ENCODE measurements at places on chromosomes 6 and 20.

DNA sequence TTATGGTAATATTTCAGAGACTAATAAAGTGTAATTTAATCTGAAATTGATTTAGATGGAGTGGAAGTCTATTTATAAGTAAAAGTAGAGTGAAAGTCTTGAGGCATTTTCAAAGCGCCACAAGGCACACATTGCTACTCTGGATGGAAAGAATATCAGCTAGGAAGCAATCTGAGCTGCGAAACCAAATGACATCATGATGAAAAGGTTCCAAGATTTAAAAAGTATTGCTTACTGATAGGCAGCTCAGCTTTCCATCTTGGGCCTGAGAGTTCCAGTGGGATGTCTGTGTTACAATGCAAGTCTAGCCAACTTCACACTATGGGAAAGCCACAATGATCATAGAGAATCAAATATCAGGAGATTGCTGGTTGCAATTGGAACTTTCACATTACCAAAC is 126.9 kb upstream of the VGLL2 start:
- no peak for DNase-seq

GRCh38 chr6:29602564-29603361 is 17.8 kb downstream of the OR2H2 start:
- peak; percentile 23 for DNase-seq

DNA sequence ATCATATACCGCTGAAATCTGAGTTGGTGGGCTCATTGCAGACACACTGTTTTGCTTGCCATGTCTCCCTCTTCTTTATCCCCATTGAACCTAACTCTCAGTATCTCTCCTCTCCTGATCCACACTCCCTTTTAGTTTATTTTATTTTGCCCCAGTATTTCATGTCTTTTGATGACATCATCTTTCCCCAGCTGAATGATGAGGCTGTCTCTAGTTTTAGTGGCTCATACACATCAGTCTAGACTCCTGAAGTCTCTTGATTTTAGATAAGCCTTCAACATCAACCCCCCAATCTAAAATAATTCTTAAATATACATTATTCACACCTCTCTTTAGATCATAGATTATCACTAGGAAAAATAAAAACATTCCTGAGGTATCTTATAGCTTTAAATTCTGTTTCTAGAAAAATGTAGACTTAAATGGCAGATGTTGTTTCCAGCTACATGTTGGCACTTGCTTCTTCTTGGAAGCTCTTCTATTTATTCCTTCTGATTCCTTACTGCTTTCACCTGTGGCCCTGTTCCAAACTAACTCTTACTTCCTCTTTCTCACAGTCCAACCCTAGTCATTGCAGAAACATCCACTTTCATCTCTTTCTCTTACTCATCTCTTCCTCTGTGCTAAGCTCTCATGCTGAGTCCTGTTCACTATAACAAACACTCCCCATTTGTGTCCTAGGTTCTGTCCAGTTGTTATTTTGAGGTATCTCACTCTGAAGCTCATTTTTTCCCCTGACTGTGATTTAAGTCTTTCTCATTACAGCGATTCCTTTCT is 191.9 kb upstream of the SLC35B3 start:
- DNase-seq, result no peak

DNA sequence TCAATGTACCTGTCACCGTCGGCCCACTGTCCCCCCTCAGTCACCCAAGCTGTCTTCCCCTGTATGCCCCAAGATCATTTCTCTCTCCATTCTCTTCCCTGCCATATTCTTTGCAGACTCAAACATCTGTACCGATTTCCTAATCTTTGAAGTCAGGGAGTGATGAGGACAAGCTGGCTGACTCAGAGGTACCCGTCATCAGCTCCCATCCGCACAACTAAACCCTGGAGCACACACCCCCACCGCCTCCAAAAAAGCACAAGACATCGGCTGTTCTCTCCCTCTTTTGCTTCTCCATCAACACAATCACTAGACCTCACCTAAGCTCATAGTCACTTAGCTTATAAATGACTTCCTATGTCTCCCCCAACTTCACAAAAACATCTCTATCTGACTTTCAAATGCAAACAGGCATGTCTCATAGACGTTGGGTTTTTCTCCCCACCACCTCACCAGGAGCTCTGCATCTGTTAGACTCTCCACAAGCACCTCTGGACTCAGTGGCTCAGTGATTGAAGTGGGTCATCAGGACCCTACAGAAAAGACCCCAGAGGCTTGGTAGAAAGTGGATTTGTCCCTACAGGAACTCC is 11.5 kb upstream of the NFATC2 start:
- no peak for DNase-seq

GRCh38 chr20:45588800-45589199 is 9.7 kb upstream of the WFDC8 start:
- peak; percentile 15 for DNase-seq

DNA sequence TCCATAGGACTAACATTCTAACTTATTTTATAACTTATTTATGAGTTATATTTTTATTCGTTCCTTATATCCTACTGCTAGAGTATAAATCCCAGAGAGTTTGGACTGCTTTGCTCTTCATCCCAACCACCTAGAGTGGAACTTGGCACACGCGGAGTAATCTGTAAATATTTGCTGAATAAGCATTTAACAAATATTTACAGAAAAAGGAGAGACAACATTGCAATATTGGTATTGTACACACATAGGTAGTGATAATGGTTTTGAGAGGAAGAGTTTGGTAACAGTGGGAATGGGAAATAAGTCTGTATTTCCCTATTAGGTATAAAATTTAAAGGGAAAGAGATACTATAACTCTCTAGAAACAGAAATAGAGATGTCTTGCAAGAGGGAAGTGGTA is 634.8 kb upstream of the CITED2 start:
- no peak for DNase-seq

DNA sequence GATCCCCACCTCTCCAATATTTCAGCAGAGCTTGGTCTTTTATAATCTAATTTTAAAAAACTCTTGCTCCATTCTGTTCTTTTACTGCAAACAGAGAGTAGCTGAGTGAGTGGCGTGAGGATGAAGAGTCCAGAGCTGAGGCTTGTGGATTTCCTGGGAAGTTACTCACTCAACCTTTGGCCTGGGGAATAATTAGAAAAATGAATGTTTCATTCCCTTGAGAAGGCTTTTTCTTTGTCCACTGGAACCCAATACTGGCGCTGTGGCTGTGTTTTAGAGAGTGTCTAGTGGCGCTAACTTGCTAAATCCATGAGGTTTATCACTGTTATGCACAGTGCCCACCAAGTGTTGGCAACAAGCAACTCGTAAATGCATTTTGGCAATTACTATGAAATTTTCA is 251.5 kb downstream of the HIVEP2 start:
- DNase-seq, result no peak

- DNase-seq, result no peak
Observed at GRCh38 chr6:28315628-28316027, 20.3 kb downstream of the ZSCAN31 start.

- DNase-seq, result no peak
Observed at GRCh38 chr20:51542571-51543421, at the start of gene NFATC2. Gene NFATC2, minus strand, starts transcription at chr20:51542719. Its CDS starts 220 bp downstream, at chr20:51542499.

All from SJCRH30 (cell line).